Hepatic stellate cell (primary cell): ENCODE measurements at places on chromosomes 6 and 20.

DNA sequence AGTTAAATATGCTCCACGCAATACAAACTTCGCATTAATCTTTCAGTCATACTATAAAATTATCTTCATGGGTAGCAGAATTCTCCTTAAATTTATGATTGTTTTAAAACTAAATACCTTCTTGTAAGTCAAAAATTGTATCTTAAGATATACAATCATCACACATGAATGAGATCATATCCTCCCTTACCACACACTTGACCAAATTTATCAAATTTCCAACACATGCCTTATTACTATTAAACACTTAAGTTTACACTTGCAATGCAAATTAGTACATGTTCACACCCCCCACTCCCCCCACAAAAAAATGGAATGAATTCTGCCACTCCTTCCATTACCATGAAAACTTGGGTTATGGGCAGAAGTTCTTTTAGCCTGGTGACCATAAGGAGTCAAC, 13.8 kb downstream of the RANBP9 start:
- DNase-seq: no peak

DNA sequence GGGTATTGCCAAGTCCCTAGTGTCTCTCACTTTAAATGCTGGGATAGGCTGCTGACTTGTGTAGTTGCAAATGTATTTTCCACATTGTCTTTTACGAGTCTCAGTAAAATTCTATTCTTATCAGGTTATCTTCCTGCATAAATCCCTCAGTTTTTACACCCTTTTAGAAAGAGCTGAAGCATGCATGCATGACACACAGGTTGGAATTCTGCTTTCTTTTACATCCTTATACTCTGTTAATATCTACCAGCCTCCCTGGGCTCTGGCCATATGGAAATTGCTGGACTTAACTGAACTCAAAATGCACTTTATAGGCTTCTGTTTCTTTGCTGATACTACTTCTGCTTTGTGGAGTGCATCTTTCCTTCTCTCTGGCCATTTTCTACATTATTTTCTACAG, 477.4 kb downstream of the FRK start:
- no peak for DNase-seq

DNA sequence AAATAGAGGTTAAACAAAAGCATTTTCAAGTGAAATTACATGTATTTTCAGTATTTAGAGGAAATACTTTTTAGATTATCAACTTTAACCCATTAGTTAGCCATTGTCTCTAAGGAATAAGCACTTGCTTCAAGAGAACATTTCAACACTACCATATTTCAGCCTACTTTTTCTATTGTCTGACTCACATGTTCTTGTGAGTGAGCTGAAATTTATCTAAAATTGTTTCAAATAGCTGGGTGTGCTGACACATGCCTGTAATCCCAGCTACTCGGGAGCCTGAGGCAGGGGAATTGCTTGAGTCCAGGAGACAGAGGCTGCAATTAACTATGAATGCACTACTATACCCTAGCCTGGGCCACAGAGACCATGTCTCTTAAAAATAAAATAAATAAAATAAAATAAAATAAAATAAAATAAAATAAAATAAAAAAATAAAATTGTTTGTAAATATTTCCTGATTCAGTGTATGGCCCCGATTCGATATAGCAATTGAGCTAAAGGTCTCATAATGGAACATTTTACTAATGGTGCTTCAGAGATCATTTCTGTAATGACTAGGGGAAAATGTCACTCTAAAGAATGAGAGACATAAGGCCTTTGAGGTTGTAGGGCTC, 324.6 kb upstream of the PLCB4 start:
- DNase-seq: no peak

DNA sequence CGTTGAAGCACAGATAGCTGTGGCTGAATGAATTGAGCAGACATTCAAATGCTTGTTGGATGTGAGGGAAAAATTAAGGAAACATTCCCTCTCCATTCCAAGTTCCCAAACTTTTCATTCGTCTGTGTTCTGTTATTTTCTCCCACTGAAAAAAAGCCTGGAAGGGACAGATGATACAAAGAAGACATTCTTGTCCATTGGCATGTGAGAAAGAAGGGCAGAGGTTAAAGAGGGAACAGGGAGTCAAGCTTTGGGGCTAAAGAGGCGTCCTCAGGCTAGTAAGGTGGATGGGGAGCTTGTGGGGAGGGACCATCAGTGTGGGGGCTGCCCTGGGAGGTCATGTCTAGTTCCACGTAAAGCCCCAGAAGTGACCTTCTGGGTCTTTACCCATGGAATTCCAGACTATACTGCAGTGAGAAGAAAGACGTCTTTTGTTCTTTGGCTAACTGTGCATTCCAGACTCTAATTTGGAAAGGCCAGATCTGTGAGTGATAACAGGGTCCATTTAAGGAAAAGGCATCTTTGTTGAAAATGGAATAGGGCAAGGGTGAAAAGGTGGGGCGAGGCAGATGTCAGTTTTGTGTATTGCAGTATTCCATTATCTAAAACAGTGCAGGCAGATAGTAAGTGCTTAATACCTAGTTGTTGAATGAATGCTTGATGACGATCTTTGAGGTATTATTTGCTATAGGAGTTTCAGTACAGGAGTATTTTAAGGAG, 117.5 kb downstream of the SOX4 start:
- DNase-seq: no peak

GRCh38 chr6:52135217-52135616, 47.8 kb upstream of the PKHD1 start:
- DNase-seq: no peak

DNA sequence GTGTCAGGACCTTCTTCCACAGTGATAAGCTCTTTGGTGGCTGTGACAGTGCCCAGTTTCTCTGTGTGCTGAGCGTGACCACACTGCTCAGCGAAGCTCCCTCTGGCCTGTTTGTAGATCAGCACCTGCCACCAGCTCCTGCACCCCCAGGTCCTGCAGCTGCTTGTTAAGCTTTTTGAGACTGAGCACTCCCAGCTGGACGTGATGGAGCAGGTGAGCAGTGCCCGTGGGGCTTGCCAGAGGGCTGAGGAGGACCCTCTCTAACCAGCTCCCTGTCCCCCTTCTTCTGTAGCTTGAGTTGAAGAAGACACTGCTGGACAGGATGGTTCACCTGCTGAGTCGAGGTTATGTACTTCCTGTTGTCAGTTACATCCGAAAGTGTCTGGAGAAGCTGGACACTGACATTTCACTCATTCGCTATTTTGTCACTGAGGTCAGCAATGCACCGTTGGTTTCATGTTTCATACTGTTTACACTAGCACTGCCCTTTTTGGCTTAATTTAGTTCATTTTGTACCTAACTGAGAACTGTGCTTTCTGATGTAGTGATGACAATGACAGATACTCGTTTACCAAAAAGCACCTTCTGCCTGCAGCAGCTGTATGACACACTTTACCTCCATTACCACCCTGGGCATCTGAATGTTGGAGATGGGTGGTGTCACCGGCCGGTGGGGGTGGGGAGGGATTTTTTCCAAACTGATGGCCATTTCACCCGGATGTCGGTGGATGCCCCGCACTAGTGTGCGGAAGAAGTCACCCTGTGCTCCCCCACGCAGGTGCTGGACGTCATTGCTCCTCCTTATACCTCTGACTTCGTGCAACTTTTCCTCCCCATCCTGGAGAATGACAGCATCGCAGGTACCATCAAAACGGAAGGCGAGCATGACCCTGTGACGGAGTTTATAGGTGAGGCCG, 12.5 kb downstream of the NELFCD start:
- no peak for DNase-seq

DNA sequence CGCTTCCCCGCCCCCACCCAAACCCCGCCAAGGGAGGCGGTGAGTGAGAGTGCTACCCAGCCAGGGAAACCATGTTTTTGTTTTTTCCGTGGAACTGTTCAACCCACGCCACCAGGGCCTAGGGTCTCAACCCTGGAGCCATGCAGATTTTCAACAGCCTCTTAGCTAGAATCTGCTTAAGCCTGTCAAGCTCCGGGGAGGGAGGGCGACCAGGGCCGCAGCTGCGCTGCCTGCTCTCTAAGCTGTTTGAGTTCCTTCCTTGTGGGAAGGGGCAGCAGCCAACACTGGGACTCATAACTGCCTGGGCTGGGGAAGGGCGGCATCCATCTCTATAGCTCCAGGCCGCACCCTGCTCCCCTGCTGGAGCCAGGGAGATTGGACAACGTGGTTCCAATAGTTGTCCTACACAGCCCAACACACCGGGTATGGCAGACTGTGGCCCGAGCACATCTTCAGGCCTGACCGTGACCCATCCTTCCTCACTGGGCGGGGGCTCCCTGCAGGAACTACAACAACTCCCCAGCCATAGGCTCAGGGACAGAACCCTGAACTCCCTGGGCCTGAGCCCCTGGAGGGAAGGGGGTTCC, 1065.7 kb upstream of the MANEA start:
- DNase-seq: no peak
